ENCODE measurements at places on chromosomes 1 and 21.

- no peak for DNase-seq
- peaks cover 31% of the 10 kb centered on the region for H3K4me1 ChIP-seq
- H3K27ac ChIP-seq, result peak overlapping the region; percentile 84
- H3K4me3 ChIP-seq, result no peak overlapping the region
- H3K27me3 ChIP-seq, result no peaks in the 10 kb centered on the region
- H3K36me3 ChIP-seq, result no peaks in the 10 kb centered on the region
Observed at GRCh38 chr1:117094841-117095604, 26.5 kb downstream of the TRIM45 start.

- no peak overlapping the region for H3K4me3 ChIP-seq
- H3K4me1 ChIP-seq, result no peaks in the 10 kb centered on the region
- H3K36me3 ChIP-seq, result no peaks in the 10 kb centered on the region
- DNase-seq, result no peak
- no peak overlapping the region for H3K27ac ChIP-seq
Observed at GRCh38 chr1:57675776-57676175, 251.9 kb upstream of the DAB1 start.

GRCh38 chr1:180130651-180131050 lies 24.0 kb upstream of the QSOX1 start:
- no peak overlapping the region for H3K27ac ChIP-seq
- H3K36me3 ChIP-seq, result no peaks in the 10 kb centered on the region
- no peaks in the 10 kb centered on the region for H3K27me3 ChIP-seq
- no peak overlapping the region for H3K4me3 ChIP-seq
- DNase-seq, result no peak
- no peaks in the 10 kb centered on the region for H3K4me1 ChIP-seq

DNA sequence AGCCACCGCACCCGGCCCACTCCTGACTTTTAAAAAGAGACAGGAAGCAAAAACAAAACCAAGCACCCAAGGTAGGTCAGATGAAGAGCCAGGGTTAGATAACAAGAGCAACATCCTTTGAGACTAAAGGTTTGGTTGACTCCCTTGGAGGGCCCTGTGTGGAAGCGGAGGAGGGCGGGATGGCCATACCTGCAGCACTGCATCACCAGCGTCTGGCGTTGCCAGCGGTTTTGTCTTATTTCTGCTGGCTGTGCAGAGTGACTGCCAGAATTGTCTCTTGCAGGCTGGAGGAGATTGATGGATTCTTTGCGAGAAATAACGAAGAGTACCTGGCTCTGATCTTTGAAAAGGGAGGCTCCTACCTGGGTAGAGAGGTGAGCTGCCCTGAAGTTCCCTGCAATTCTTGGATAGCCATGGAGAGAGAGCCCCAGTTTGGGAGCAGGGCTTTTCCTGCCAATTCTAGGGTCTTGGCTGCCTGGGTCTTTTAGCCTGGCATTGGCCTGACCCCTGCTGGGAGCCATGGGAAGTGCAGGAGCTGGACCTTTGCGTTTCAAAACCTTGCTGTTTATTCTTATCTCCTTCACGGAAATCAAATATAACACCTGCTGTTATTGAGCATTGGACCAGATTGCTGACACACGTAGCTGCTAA lies 24.0 kb downstream of the QSOX1 start:
- no peak for DNase-seq
- no peak overlapping the region for H3K4me3 ChIP-seq
- no peak overlapping the region for H3K27ac ChIP-seq
- peaks cover 8% of the 10 kb centered on the region for H3K4me1 ChIP-seq
- no peaks in the 10 kb centered on the region for H3K27me3 ChIP-seq

GRCh38 chr21:37164742-37165141 lies 91.7 kb downstream of the TTC3 start:
- no peak overlapping the region for H3K4me3 ChIP-seq
- no peaks in the 10 kb centered on the region for H3K4me1 ChIP-seq
- H3K27me3 ChIP-seq, result no peaks in the 10 kb centered on the region
- H3K36me3 ChIP-seq, result peaks cover 18% of the 10 kb centered on the region
- H3K27ac ChIP-seq, result no peak overlapping the region
- no peak for DNase-seq

DNA sequence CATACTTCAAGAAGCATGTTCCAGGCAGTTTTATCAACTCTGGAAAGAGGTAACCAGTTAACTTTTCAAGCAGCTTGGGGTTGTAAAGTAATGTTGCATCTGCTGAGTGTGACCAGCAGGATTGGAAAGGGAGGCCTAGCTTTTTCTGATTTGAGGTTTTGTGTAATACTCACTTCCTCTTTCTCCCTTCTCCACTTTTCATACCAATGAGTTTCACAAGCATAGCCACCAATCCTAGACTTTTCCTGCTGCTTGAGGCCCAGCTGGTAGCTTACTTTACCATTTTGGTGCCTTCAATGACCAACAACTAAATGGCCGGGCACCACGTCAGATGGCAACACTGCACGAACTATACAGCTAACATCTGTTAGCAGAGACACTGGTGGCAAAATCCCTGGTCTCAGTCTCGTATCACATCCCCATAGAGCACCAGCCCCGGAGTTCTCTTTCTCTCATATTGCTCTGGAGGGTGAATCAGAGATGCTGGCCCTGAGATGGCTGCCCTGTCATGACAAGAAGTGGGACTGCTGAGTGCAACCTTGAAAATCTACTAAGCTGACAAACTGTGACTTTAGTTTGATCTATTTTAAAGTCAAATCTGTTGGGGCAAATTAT lies 14.8 kb upstream of the GPR88 start:
- DNase-seq, result no peak
- no peak overlapping the region for H3K27ac ChIP-seq
- no peak overlapping the region for H3K4me3 ChIP-seq
- H3K4me1 ChIP-seq, result no peaks in the 10 kb centered on the region
